ENCODE measurements at places on chromosomes 4 and X.

GRCh38 chr4:17665852-17666251 is 51.4 kb downstream of the MED28 start:
- no peak for DNase-seq

- no peak for DNase-seq
Measured at GRCh38 chr4:26124753-26125321, 196.0 kb upstream of the RBPJ start.

- no peak for DNase-seq
Measured at GRCh38 chr4:161704040-161704439, 459.8 kb downstream of the FSTL5 start.

DNA sequence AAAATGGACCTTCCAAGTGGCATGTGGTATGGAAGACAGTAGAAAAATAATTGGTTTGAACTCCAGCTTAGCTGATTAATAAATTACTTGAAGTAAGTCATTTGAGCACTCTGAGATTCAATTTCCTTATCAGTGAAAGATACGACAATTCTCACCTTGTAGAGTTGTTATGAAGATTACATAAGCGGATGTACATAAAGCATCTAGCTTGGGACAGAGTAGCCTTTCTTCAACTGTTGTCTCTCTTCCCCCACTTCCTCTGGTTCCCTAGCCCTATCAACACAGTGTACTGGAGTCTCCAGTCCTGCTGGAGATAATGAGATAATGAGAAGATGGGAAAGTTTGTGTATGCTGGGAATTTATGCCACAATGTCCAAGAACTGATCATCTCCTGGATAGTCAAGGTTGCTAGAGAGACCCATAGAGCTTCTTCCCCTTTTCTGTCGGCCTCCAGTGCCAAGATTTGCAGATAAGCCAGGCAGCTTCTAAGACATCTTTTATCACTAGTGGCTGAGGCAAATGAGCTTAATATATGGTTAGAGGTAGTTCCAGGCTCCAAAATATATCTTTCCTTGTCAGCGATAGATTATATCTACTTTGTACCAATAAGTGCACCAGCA is 33.9 kb downstream of the VSIG4 start:
- DNase-seq, result peak; percentile 85

GRCh38 chrX:141952603-141953002 is 48.9 kb downstream of the MAGEC1 start:
- no peak for DNase-seq

DNA sequence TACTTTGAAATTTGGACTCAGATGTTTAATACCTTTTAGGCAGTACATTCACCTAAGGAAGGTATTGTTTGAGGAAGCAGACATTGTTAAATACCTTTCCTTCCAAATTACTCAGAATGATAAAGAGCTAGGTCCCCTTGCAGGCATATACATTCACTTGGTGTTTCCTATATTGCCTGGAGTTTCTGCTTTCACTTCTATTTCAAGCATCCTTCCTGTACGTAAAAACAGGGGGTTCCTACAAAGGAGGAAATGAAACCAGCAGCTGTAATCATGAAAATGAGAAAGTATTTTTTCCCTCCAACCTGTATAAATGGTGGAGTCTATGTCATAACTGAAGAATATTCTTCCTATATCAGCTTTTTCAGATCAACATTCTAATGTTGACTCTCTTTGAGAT is 90.4 kb upstream of the RASGEF1B start:
- no peak for DNase-seq

- DNase-seq, result peak; percentile 88
Measured at GRCh38 chr4:183471946-183472708, 27.7 kb downstream of the CDKN2AIP start.

DNA sequence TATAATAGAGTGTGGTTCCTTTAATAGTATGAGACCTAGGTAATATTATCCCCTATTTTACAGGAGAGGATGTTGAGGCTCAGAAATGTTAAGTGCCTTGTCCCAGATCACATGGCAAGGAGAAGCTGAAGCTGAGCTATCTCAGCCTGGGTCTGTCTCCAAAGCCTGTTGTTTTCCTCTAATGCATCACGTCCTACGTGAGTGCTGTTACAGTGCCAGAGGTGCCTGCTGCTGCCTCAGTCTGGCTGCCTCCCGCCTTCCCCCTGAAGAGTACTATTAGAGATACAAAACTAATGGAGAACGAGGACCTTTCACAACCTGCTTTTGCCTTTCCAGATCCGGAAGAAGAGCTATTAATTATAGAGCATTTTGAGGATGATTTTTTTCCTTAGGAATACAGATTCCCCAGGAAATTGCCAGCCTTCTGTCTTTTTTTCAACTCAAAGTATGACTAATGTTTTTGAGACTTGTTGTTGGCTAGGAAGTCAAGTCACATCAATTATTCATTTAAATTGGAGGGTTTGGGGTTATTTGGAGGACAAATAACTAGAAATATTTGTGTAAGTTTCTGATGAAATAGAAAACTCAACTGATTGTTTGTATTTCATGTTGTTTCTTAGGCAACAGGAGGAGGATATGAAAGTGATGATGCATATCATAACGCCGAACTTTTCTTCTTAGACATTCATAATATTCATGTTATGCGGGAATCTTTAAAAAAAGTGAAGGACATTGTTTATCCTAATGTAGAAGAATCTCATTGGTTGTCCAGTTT is 43.9 kb upstream of the MTMR1 start:
- no peak for DNase-seq

- no peak for DNase-seq
Measured at GRCh38 chrX:46611658-46612362, 38.2 kb downstream of the CHST7 start.

Data from KBM-7 (cell line).